ENCODE measurements at places on chromosomes 16 and 17.
A peak's percentile ranks its signal among the peaks of the same experiment; 100 is the strongest.

DNA sequence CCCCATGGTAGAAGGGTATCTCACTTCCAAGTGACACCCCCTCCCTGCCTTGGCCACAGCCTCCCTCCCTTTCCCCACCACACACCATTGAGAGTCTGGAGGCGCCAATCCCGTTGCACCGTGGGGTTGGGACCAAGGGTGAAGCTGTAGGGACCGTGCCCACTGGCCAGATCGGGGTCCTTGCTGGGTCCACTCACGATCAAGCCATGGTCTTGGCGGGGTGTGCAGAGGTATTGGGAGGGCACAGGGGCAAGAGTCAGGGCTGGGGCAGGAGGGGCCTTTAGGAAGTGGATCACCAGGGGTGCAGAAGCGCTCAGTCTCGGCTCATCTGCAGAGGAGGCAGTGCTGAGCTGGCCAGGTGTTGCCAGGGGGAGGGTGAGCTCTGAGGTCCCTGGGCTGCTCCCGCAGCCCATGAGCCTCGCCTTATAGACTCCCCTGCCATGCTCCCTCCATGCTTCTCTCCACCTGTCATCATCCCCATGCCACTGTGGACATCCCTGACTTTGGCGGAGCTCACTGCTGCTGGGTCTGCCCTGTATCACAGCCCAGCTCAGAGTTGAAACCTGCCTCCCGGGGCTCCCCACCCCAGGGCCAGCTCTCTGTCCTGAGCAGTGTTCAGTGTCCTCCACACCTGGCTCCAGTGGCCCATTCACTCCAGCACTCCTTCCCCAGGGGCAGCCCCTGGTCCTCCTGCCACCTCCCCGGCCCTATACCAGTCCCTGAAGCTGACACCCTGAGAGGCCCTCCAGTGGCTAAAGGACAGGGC is 8.3 kb downstream of the CDH16 start:
- DNase-seq = no peak

- no peak for DNase-seq
Measured at GRCh38 chr16:46897471-46897870, 13.3 kb downstream of the GPT2 start.

- DNase-seq = no peak
Measured at GRCh38 chr17:76307966-76308338, at the start of gene QRICH2. Gene QRICH2 (minus strand): TSS chr17:76308276. CDS start chr17:76307998, 278 bp downstream.

- DNase-seq = no peak
Measured at GRCh38 chr17:51118330-51119195, 2.1 kb downstream of the SPAG9 start.

DNA sequence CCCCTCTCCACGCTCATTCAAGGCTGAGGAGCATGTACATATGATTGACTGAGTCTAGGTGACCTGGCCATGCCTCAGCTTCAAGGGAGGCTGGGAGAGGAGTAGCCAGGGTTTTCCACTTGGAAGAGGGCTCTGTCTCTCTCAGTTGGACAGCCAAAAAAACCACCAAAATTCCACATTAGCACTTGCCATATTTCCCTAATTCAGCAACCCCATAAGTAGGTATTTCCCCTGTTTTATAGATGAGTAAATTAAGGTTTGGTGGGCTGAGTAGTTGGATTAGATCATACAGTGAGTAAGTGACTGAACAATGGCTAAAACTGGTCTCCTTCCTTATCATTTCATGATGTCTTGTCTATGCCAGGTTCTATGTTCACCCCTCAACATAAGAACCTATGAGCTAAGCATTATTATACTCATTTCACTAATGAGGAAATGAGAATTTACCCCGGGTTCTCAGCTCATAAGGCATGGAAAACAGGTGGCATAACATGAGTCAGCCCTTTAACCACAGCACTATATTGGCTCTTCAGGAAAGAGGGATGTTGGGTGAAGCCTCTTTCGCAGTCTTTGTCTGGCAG is 68.0 kb upstream of the GAS7 start:
- no peak for DNase-seq

DNA sequence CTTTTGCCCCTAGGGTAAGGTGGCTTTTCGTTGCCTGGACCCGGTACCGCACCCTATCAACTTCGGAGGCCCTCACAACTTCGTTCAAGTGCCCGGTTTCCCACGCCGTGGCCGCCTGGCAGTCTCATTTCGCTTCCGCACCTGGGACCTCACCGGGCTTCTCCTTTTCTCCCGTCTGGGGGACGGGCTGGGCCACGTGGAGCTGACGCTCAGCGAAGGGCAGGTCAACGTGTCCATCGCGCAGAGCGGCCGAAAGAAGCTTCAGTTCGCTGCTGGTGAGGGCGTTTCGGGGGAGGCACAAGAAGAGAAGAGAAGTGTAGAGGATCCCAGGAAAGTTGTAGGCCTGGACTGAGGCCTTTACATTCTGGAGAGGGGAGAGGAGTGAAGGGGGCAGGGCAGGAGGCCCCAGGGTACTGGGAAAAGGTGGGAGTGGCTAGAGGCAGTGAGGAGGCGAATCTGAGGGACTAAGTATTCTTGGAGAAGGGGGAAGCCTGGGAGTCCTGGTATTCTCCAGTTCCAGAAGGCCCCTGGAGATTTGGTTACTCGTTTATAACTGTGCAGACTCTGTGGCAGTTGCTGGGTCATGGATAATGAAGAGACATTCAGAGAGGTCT is 5.5 kb downstream of the CNTNAP1 start:
- DNase-seq = no peak

- peak; percentile 53 for DNase-seq
Measured at GRCh38 chr16:1428511-1428910, 2.4 kb upstream of the PERCC1 start.

DNA sequence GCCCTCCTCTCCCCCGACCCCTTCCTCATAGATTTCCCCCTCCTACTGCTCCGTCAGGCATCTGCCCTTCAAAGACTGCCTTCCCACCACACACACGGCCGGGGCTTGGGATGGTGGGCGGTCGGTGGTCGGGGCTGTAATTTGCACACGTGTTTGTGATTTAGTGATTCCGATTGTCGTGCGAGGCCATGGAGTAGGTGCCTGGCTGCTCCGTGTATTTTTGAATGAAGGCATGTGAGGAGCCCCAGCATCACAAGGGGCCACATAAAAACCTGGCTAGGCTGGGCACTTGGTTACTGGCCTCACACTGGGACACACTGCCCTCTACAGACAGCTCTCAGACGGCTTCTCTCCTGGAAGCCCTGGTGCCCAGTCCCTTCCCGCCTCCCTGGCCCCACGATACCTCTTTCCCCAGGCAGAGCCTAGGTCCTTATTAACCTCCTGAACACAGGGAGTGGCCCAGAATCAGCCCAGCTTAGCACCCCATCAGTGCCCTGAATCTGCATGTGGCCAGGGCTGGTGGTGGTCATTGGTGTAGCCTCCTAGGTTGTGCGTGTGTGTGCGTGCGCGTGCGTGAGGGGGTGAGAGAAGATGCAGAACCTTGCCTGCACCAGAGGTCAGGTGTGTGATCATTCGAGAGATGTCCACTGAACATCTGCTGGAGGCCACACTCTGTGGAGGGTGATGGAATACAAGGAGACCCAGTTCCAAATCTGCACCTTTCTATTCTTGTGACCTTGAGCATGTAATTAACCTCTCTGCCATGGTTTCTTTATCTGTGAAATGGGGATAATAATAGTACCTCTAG is 1.3 kb upstream of the SOCS1 start:
- DNase-seq = peak; percentile 68

DNA sequence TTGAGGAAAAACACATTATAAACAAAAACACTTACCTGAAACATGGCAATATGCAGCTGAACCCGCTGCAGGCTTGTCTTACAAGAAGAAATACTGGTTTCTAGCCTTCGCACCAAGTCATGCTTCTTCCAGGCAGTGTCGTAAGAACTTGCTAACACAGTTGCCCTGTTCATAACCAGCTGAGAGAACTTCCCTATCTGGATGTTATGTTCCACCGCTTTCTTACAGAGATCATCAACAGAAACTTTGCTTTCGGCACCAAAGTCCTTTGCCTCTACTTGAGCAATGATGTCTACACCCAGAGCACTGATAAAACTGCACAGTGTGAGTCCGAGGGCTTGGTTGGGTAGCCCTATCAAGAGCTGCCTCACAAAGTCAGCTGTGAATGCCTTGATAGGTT is 27.9 kb upstream of the ARL6IP1 start:
- no peak for DNase-seq

- peak; percentile 73 for DNase-seq
Measured at GRCh38 chr17:27245230-27245696, 48.7 kb upstream of the WSB1 start.

- DNase-seq = peak; percentile 6
Measured at GRCh38 chr16:71311553-71312158, 22.5 kb upstream of the CMTR2 start.

Data from CD4-positive, alpha-beta T cell treated with Interferon gamma for 1 hour (primary cell).